NCI-H1694 treated with DMSO at 0.1 percent for 48 hours (cell line): ENCODE measurements at places on chromosomes 5 and 9.
A peak's percentile ranks its signal among the peaks of the same experiment; 100 is the strongest.

DNA sequence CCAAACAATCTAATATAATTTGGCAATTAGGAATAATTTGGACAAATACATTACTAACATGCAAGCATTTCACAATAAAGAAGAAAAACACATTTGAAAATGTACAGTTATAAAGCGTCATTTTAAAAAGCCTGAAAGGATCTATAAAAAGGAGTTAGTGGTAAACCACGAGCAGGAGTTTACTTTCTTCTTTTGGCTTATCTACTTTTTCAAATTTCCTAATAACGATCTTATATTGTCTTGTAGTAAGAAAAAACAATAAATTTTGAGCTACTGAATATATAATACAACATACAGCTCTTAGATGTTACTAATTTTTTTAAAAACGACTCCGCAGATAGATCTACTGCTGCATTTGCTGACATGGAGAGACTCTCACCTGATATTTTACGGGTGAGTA is 79.9 kb downstream of the SMIM23 start:
- no peak for DNase-seq

- DNase-seq: no peak
These were observed 9.6 kb downstream of the SHB start for GRCh38 chr9:38059233-38059936.

GRCh38 chr9:109164042-109164441 is 3.0 kb downstream of the FRRS1L start:
- DNase-seq: no peak

GRCh38 chr9:35605351-35606137 is 482 bp downstream of the TESK1 start:
- DNase-seq: peak; percentile 9

GRCh38 chr5:97115932-97116331 is 26.5 kb downstream of the LIX1 start:
- DNase-seq: no peak

GRCh38 chr5:132674671-132675506 is 1.1 kb downstream of the IL4 start:
- DNase-seq: no peak

DNA sequence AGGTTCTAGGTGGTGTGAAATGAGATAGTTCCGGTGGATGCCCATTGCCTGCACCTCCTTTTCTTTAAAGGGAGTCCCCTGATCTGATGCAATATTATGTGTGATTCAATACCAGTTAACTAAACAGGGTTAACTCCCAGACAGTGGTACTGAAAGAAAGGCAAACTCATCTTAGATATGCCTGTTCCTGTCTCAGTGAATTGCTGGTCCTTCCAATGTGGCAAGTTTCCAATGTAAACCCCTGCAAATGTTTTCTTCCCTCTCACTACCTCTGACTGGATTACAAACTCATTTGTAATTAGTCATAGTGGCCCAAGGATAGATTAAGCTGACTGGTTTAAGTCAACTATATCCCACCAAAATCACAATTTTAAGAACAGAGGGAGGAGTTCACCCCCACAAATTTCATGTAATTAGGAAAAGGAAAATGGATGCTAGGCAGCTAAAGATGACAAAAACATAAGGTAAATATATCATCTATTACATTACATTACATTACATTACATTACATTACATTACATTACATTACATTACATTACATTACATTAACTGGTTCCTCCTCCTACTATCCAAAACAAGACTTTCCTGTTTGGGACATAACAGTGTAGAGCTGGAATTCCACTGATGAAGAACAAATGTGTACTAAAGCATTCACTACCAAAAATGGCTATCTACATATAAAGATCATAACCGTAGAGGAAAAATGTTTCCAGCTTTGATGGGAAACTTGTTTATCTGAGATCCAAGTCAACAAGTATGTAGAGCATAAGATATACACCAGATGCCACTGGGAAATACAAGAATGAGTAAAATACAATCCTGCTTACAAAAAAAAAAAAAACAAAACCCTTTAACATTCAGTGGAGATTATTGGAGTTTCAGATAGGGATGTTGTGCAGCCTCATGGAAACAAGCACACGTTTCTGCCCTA is 121.5 kb upstream of the SNX2 start:
- no peak for DNase-seq

DNA sequence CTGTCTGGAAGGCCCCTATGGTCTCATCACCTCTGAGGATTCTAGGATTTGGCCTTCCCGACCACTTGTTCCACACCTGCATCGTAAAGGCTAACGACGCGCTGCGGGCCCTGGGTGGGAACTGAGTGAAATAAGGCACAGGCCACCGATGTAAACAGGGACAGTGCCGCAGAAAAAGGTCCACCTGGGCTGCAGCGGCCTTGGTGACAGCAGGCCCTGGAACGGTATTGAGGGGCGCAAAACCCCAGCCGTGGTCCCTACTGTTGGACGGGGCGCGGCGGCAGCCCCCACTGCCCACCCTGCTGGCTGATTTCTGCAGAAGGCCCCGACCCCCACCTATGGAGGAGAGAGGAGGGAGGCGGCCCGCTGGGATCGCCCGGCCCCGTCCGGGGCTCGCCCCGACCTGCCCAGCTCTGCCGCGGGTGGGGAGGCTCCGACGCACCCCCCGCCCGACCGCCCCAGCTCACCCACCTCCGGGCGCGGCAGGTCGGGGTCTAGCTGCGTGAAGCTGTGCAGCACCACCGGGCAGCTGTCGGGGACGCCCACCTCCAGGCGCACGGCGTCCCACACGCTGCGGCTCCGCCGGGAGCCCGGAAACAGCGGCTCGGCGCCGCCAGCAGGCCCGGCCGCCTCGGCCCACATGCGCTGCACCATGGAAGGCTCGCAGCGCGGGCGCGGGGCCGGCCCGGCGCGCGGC is 391 bp downstream of the RALGDS start:
- peak; percentile 45 for DNase-seq

GRCh38 chr5:131916481-131916880 is 29.0 kb downstream of the MEIKIN start:
- no peak for DNase-seq

DNA sequence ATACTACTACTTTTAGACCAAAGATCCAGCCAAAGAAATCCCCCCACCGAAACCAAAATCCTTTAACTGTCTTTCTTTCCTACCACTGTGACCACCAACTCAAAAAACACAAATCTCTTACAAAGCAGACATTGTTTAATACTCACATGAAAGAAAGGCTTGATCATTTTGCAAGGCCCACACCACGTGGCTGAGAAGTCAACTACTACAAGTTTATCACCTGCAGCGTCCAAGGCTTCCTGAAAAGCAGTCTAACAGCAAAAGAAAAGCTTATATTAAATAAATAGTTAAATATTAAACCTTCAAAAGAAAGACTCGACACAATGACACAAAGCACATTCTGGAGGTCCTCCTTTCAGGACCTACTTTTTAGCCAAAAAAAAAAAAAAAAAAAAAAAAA is 5.1 kb downstream of the TXN start:
- no peak for DNase-seq

DNA sequence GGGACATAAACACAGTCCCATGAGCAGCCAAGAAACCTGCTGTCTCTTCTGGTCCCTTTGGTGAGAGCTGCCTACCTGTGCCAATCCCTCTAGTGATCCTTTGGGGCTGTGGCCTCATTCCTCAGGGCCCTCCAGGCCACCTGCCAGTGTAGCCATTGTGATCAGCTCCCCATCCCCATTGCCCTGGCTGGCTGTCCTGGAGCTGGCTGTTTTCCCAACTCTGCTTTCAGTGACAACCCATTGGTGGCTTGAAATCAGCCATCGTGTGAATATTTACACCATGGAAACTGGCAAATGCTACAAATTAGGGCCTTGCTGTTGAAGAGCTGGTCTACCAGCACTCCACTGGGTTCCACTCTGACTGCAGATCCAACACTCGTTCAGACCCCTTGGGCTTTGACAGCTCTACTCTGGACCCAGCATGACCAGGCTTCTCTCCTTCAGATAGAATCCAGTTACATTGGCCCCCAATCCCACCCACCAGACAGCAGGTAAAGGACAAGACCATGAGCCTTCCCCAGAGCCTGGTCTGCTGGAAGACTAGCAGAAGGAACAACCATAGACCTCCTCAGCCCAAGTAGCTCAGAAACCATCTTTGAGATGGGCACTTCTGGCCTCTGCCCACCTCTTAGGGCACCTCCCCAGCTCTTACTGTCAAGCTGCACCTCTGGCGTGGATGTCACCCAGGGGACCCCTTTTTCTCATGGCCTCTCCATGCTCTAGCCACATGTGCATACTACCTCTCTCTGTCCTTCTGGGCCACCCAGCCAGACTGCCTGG is 69.2 kb upstream of the NEK6 start:
- no peak for DNase-seq

DNA sequence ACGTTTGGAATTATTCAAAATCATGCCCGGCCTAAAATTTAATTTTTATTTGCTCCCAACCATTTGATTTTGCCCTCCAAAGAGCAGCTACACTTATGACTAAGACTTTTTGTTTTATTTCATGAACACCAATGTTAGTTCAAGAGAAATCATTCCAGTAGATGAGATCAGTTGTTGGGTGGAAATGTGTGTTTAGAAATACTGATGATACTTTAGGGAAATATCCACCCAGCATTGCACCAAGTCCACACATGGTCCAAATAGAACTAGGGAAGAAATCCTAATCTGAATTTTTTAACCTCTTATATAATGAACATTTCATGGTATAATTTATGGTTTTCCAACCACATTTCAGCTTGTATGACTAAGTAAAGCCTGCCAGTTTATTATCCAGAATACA is 28.3 kb upstream of the GOLPH3 start:
- DNase-seq: no peak

DNA sequence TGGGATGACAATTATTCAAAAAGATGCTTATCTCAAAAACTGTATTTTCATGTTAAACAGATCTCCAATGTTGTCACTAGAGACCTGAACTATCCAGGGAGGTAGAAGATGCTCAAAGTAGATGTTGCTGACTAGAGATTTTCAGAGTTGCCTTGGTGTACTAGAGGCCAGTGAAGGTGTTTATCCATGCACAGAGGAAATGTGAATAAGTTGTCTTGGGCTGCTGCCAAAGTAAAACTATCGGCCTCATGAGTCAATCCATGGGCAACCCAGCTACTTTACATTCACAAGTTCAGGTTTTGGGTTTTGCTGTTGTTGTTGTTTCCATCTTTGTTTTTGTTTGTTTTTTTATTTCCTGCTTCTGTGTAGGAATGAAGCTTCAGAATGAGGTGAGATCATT is 141.1 kb upstream of the RANBP3L start:
- no peak for DNase-seq

- DNase-seq: no peak
These were observed 115.6 kb upstream of the ADAMTSL1 start for GRCh38 chr9:18358325-18358724.

GRCh38 chr5:43312699-43313034 is 545 bp downstream of the HMGCS1 start:
- no peak for DNase-seq

- no peak for DNase-seq
These were observed 181.1 kb downstream of the PDZD2 start for GRCh38 chr5:31819926-31820516.

GRCh38 chr9:81146684-81147337 is 542.5 kb downstream of the TLE1 start:
- no peak for DNase-seq

GRCh38 chr5:14595189-14595588 is 13.6 kb downstream of the OTULINL start:
- no peak for DNase-seq

DNA sequence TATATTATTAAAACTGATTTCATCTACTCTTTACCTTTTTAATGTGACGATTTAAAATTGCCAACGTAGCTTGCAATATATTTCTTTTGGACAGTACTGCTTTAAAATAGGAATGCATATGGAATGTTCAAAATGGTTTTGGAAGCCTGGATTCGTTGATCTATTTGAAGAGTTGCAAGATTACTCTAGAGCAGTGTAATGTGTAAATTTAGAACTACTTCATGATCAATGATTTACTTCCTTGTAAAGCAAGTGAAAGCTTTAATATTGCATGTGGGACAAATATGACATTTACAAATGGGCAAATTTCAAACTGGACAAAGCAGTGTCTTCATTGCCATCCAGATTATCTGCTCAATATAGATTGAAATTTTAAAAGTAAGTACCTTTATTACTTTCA is 38.3 kb downstream of the PARP8 start:
- DNase-seq: no peak

DNA sequence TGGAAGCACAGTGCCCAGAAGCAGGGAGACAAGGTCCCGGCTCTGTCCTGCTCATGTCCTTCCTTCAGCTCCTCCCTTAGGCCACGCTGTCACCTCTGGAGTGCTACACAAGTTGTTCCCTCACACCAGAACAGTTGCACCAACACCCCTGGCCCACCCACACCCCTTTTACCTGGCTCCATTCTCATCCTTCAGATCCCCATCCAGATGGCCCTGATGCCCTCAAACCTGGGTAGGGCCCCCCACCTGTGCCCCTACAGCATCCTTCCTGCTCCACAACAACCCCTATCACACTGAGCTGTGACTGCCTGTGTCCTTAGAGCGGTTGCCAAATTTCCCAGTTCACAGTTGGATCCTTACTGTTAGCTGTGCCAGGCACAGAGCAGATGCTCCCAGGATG is 29.2 kb downstream of the ANKS6 start:
- DNase-seq: no peak

- DNase-seq: no peak
These were observed 80.8 kb downstream of the MAPKAP1 start for GRCh38 chr9:125626187-125626586.

DNA sequence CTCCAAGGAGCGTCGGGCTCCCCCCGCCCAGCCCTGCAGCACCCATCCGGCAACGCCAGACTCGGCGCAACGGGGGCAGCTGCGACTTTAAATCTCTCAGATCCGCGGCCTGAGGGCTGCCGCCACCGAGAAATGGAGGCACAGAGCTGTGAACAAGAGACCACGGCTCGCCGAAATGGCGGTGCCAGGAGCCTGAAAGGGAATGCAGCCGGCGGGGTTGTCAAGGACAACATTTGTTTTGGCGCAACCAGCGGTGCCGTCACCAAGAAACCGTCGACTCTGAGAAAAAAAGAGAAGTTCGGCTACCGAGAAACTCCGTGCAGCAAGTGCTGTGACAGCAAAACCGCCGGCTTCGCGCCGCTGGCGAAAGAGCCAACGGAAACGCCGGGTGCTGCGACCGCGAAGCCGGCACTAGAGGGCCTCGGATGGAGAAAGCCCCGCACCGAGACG is 2.1 kb upstream of the ANXA2R start:
- peak; percentile 93 for DNase-seq

DNA sequence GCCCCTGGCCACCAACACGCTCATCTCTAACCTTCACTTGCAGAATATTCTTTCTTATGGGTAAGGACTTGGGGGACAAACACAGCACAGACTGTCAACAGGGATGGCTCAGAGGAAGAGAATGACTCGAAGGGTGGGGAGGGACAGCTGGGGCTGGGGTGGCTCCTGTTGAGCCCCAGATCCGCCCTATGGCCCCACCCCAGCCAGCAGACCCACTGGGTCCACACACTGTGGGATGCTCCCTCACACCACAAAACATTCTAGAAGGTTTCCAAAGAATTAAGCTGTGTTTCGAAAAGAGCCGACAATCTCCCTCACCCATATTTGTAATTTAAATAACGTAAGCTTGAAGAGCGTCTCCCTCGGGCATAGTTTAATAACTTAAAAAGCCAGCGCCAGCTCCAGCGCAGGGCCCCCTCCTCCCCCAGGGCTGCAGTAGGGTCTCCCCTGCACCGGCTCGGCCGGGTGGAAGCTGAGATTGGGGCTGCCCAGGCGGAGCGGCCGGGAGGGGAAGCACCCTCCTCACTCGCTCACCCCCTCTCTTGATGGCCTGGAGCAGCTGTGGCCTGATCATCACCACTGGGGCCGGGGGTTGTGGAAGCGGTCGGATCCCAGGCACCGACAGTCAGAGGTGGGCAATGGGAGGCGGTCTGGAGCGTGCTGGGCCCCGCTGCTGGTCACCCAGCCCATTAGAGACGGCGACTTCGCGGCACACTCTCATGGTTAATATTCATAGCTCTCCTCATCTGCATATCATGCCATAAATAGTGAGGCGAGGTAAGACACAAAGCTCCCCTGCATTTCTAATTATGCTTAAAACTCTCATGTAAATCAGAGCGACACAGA is 37.6 kb downstream of the NACC2 start:
- no peak for DNase-seq
